Keratinocyte (primary cell): ENCODE measurements at places on chromosomes 1 and 21.
A peak's percentile ranks its signal among the peaks of the same experiment; 100 is the strongest.

- no peak for DNase-seq
Observed at GRCh38 chr1:230839173-230839572, 29.1 kb downstream of the C1orf198 start.

- DNase-seq = no peak
Observed at GRCh38 chr1:222299524-222299923, 248.4 kb downstream of the HHIPL2 start.

DNA sequence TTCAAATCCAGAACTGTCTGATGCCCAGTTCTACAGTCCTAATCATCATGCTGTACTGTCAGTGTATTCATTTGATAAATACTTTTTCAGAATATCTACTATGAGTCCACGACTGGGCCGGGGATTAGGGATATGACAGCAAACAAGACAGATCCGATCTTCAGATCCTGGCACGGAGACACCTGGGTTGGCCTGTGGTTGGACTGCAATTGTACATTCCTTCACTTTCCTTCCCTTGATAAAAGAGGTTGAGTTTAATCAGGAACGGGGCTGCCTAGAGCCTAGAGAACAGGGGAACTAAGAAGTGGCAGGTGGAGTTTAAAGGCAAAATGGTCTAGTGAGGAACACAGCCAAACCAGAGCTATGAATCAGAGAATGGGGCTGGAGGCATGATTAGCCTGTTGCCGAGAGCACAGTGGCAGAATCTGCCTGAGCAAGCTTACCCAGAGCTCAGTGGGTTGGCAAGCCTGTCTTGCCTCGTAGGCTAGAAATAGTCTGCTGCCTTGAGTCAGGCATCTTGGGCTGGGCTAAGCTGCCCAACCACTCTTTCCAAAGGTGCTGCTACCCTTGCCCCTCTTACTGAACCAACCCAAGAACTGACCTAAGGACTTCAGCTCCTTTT lies 38.1 kb upstream of the PTCH2 start:
- peak; percentile 57 for DNase-seq

DNA sequence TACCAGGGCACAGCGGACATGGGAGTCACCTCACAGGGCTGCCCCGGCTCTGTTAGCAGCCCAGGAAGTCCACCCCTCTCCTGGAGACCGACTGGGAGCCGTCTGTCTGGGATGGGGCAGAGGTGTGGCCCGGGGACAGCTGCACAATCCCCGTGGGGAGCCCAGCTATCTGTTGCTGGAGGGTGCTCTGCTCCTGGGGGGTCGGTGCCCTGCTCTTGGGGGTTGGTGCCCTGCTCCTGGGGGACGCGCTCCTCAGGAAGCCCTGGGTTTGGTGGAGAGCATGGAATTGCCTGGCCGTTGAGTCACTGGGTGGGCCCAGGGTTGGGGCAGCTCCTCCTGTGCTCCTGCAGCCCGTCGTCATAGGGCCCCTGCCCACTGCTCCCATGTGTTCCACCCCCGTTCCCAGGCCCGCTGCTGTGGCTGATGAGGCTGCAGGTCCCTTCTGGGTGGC lies 39.3 kb downstream of the AGPAT3 start:
- DNase-seq = no peak

- DNase-seq = no peak
Observed at GRCh38 chr1:62159940-62160348, 34.7 kb upstream of the L1TD1 start.

DNA sequence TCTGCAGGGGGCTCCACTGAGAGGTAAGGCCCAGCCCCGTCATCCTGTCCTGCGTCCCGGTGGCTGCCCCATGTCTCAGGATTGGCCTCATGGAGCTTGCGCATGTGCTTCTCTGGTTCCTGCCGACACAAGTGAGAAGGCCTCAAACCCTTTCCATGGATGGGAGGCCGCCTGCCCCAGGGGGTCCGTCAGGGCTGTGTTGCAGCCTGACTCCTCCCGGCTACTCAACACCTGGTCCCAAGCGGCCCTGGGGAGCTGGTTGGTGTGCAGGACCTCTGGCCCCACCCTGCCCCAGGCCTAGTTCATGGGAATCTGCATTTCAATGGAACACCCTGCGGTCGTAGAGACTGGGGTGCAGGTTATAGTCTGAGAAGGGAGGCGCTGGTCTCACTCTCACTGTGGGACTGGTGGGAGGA lies 21.1 kb upstream of the PDE9A start:
- no peak for DNase-seq

DNA sequence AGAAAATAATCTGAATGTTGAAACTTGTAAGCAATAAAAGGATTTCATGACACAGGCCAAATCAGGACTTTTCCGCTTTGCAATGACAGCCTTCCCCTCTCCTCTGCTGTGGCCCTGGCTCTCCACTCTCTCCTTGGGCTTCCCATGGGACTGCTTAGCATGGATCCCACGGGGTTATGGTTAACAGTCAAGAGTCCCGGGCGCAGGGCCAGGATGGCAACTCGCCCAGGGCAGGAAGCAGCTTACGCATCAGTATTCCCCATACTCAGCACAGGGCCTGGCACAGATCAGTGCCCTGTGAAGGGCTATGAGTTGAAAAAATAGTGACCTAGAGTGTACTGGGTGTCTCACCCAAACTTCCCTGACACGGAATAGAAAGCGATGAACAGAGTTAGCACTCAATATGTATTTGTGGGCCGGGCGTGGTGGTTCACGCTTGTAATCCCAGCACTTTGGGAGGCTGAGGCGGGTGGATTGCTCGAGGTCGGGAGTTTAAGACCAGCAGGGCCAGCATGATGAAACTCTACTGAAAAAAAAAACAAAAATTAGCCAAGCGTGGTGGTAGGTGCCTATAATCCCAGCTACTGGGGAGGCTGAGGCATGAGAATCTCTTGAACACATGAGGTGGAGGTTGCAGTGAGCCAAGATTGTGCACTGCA lies 29.1 kb upstream of the GRHL3 start:
- DNase-seq = no peak

GRCh38 chr1:41774471-41774990 lies 144.2 kb downstream of the HIVEP3 start:
- DNase-seq = no peak

GRCh38 chr1:1680031-1680911 lies 12.3 kb downstream of the SLC35E2B start:
- no peak for DNase-seq

- DNase-seq = no peak
Observed at GRCh38 chr1:172429331-172430127, 9.0 kb downstream of the C1orf105 start.

- no peak for DNase-seq
Observed at GRCh38 chr1:47866601-47867437, 130.4 kb downstream of the TRABD2B start.

GRCh38 chr1:224132901-224133300 lies 19.0 kb downstream of the FBXO28 start:
- DNase-seq = peak; percentile 73

- DNase-seq = peak; percentile 44
Observed at GRCh38 chr1:225845571-225846259, 35.8 kb downstream of the EPHX1 start.

GRCh38 chr1:224783006-224783651 lies 146.3 kb upstream of the DNAH14 start:
- no peak for DNase-seq

DNA sequence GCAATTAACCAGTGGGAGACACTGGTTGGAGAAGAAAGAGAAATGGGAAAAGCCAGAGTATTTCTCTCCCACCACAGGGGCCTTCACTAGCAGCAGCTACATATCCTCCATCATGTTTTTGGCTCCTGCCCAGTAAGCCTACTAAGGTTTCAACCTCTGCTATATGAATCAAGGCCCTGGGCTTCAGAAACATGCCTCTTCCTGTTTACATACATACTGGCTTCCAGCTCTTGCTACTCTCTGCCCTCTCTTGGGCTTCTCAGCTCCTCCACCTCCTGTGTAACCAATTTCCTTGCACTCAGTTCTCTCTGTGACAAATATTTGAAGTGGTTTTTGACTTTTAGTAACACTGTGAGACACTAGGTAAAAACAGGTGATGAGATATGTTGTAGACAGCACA lies 80.8 kb downstream of the LRRC7 start:
- DNase-seq = no peak

DNA sequence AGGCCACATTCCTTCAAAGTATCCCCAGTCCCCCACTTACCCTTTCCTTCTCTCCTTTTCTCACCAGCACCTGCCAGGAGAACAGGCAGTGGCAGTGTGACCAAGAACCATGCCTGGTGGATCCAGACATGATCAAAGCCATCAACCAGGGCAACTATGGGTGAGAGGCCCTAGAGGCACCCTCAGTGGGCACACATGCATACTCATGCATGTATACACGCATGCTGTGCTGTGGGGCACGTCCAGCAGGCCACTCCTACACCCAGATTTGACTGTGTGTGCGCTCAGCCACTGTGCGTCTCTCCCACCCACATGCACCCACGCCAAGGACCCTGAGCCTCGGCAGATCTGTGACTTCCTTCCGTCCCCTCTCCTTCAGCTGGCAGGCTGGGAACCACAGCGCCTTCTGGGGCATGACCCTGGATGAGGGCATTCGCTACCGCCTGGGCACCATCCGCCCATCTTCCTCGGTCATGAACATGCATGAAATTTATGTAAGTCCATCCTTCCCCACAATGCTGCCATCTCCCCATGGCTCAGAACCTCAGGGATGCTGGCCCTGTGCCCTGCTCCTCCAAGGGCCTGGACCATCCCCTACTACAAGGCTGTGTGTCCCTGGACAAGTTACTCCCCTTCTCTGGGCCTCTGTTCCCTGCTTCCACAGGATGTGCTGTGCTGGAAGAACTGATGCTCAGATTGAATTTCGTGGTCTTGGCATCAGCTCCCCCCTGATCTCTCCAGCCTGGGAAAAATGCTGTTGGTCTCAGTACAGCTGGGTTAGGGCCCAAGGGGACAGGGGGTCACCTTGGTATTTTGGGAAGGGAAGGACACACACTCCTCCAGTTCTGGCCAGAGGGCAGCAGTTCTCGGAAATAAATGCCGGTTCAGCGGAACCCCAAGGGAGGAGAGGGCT lies 7.0 kb downstream of the TINAGL1 start:
- no peak for DNase-seq

DNA sequence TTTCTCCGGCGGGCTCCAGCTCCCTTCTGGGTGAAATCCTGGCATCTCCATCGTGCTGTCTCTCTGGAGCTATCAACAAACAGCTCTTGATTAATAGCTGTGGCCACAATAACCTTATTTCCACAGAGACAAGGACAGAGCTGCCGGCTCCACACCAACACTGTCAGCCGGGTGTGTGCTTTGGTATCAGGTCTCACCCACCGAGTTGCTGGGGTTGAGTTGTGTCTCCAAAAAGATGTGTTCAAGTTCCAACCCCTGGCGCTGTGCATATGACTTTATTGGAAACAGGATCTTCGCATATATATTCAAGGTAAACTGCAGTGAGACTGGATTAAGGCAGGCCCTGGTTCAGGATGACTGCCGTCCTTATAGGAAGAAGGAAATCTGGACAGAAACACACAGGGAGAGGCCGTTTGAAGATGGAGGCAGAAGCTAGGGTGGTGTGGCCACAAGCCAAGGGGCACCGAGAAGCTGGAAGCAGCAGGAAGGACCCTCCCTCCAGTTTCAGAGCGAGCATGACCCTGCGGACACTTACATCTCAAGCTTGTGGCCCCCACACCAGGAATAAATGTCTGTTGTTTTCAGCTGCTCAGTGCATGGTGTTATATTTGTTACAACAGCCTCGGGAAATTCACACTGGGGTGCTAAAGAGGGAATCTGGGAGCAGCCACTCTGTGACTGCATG lies 88.4 kb upstream of the TMPRSS2 start:
- no peak for DNase-seq

DNA sequence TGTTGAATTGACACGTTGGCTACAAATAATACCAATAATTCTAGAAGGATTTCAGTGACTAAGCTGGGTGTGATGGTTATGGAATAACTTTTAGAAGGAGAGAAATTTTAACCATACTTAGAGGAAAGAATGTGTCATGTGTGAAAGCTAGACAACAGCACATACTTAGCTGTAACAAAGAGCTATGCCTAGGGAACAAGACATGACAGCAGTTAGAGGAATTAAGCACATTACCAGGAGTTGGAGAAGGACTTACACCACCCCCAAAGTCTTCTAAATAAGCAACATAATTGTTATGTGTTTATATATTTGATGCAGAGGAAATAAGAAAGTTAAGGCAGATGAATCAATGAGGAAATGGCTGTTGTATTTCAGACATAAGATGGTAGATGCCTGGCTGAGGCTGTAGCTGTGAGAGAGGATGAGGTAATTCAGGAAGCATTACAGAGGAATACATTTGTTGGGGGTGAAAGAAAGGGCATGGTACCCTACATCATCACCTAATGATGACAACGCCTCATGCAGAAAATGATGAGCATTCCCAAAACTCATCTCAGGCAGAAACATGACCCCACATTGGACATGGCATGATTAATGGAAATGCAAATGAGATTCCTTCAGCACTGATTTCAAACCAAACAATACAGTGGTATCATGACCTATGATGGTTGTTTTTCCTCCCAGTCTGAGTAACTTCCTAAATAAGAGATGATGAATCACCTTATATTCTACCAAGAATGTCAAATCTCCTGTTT lies 211.5 kb downstream of the LHX8 start:
- DNase-seq = no peak

DNA sequence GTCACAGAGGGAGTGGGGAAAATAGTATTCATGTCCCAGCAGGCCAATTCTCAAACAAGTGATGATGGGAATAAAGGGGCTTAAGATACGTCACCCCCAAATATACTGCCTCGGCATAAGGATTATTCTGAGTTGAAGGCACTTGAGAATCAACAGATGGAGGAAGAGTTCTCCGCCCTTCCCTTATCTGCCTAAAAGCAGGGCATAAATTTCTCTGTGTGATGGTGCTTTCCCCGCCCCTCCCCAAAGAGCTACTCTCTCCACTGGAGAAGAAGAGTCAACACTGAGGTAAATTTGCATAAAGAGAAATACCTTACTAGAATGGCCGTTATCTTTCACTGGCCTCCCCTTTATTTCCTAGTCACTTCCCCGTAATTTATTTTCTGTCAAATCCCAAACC lies 18.7 kb downstream of the BECN2 start:
- DNase-seq = no peak

GRCh38 chr21:16302851-16303282 lies 573.1 kb downstream of the USP25 start:
- DNase-seq = no peak

GRCh38 chr21:33561373-33561772 lies 18.5 kb downstream of the SON start:
- no peak for DNase-seq

DNA sequence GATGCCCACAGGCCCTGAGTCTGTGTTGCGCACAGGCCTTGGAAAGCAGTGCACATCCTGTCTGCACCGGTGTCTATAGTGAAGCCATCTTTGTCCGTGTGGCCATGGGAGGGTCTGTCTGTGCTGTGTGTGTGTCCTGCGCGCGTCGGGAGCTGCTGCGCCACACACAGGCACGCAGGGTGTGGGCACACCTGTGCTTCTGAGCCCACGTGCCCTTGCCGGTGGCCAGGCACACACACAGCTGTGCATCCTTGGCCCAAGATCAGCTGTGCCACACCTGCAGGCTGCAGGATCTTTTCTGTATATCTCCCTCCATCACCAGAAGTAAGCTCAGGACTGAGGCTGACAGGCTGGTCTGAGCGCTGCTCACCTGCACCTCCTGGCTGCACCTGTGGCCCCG lies 3.2 kb upstream of the SAMD11 start:
- DNase-seq = no peak
